ENCODE measurements at places on chromosomes 7 and 10. TPM values are rescaled to one million over a fixed set of nuclear protein-coding genes. Genes with fewer than 3 reads are reported as not detected.

- peak; percentile 23 for DNase-seq
Measured at GRCh38 chr7:27163288-27164044, 1.9 kb downstream of the HOXA9 start.

DNA sequence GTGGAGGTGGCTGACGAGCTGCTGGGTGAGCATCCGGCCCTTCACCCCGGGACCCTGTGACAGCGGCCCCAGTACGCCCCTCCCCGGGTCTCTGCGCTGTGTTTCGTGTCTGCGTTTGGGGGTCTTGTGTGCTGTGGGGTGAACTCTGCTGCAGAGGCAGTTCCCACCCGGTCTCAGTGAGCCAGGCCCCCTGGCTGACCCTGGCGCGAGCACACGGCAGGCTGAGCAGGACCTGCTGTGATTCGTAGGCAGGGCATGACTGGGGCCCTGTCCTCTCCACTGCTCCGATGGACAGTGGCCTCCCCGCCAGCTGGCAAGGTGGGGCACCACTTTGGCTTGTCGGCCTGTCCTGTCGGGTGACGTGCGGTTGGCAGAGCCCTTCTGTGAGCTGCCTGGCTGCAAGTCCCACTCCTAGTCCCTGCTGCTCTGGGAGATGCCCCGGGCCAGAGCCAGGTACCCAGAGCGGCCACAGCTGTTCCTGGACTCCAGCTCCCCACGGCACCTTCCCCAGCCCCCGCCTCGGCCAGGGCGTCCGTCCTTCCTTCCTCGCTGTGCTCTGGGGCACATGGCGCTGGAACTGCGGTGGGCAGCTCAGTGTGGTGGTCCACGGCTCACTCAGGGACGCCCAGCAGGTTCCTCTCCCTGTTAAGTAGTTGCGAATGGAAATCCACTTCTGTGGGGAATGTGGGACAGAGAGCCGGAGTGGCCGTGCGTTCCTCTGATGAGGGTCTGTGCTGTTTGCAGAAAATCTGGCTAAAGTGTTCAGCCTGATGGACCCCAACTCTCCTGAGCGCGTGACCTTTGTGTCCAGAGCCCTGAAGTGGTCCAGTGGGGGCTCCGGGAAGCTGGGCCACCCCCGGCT is 10.5 kb downstream of the GET4 start:
- DNase-seq: no peak

FEZF1 gene
- total RNA-seq: not detected

NEUROG3 gene
- total RNA-seq: not detected

Measured in HT1080 (cell line).